ENCODE measurements at places on chromosomes 4 and X.
A peak's percentile ranks its signal among the peaks of the same experiment; 100 is the strongest.

DNA sequence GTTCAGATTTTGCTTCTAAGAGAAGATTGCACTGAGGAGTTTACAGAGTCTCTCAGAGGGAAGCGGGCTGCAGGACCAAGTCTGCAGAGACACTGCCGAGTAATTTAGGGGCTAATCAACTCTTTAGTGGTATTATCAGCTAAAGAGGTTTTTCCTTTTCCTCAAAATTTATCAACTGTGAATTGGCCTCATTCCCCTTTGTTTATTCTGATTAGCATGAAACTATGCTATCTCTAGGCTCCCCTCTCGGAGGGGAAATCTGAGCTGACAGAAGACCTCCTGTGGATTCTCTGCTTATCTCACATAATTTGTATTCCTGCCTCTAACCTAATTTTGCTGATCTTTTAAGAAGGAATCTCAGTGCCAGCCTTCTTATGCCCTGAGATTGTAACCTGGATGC lies 201.0 kb downstream of the DCTD start:
- DNase-seq, result no peak

DNA sequence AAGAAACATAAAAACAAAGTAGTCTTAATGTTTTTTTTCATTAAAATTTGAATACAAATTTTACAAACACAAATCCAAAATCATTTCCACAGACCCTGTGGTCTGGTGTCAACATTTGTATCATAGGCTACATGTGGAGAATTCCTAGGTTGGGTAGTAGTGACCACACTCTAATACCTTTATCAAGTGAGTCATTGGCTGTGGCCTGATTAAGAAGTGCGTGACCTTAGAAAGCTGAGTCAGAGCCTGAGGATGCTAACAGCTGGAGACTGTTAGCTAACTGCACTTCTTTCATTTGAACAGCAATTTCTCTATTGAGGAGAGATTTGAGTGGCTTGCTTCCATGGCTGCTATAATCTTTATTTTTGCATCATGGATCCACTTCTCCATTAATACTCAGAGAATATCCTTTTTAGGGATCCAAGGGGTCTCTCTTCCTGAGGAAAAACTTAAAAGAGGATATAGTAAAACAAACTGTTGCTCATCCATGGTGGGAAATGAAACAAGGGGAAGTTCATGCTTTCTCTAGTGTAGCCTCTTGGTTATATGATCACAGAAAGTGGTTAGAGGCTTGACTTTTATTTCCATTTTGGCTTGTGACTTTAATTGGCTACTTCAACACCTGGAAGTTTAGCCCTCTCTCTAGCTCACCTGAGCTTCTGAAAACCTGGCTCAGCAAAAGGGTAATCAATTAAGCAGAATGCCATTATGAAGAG lies 335.8 kb downstream of the PABPC4L start:
- DNase-seq, result no peak

DNA sequence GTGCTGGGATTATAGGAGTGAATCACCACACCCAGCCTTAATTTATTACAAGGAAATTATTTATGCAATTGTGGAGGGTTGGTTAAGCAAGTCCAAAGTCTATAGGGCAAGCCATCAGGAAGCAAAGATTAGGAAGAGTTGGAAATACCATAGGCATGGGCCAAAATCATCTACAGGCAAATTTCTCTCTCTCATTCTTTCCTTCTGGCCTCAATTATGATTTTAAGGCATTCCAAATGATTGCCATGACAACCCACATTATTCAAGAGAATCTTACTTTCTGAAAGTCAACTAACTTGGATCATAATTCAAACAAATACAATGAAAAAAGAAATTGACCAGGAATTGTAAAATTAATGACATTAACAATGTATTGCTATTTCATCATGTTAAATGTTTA lies 400.8 kb downstream of the GPM6A start:
- DNase-seq, result no peak

DNA sequence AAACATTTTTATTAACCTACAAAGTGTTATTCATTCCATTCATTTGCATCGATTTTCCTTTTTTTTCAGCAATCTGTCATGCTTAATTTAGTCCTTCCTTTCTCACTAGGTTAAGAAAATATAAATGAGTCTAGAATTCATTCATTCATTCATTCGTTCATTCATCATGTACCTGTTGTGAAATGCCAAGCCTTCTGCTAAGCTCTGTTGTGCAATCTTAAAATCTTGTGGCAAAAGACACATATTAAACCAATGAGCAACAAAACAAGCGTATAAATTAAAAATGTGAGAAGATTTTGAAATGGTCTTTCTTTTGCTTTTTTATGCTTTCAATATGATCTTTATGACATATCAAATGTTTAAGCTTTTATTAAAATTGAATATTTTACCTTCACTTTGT lies 88.6 kb upstream of the MAD2L1 start:
- no peak for DNase-seq

GRCh38 chr4:177001271-177002175 lies 208.8 kb upstream of the VEGFC start:
- DNase-seq, result no peak

DNA sequence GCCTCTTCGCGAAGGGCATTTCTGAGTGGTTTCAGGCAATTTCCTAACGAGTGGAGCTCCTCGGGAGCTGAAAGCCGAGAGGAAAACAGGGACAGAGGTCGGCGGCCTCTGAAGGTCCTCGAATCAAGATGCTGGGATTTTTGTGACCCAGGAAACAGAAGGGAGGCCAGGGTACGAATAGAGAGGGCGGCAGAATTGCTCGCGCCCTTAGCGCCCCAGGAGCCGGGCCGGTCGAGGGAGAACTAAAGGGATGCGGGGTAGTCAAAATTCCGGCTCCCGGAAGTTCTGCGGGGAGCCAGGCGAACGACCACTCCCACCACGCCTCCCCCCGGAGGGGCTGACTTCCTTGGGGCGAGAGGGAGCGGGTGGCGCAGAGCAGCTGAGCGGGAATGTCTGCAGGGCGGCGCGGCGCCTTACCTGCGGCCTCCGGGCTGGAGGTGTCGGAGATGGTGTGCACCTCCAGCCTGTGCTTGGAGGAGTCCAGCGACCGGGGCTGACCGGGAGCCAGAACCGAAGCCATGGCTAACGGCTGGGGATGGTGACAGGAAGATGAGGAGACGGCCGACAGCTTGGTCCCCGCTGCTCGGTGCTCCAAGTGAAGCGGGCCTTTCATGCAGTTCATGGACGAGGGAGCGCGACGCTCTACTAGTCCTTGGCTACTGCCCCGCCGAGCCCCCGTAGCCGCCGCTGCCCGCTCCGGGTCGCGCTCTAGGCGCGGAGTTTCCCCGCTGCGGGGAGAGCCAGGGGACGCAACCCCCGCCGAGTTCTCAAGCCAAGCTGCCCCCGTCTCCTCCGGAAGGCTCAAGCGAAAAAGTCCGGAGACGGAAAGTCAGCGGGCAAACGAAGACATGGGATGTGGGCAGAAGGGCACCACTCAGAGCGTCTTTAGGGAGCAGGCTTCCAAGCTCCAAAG lies 782 bp downstream of the PITX2 start:
- no peak for DNase-seq

- DNase-seq, result no peak
These were observed 245.2 kb upstream of the CENPE start for GRCh38 chr4:103443324-103443723.

- DNase-seq, result no peak
These were observed 84.3 kb upstream of the TMEM150C start for GRCh38 chr4:82645936-82646565.

DNA sequence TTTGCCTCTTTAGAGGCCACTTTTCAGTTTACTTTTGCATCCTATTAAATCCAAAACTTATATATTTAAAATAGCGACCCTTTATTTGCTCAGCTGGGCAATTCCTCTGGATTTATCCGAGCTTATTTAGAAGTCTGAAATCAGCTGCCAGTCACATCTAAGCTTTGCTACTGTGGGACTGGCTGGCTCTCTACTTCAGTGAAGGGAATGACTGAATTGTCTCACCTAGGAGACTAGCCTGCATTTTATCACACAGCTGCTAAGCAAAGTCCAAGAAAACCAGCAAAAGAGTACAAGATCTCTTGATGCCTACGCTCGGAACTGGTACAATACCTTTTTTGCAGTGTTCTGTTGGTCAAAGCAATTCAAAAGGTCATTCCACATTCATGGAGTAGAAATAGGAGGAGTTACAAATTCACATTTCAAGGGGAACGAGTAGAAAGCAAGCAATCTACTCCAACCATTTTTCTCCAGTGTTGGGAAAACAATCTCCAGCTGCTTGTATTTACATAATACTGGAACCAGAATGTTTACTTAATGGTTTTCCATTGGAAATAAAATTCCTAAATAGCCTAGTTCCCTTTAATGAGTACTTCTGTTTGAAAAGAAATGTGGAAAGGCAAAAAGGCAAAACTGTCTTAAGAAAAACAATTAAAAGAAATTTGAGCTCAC lies 160.2 kb downstream of the MAGEB5 start:
- no peak for DNase-seq

DNA sequence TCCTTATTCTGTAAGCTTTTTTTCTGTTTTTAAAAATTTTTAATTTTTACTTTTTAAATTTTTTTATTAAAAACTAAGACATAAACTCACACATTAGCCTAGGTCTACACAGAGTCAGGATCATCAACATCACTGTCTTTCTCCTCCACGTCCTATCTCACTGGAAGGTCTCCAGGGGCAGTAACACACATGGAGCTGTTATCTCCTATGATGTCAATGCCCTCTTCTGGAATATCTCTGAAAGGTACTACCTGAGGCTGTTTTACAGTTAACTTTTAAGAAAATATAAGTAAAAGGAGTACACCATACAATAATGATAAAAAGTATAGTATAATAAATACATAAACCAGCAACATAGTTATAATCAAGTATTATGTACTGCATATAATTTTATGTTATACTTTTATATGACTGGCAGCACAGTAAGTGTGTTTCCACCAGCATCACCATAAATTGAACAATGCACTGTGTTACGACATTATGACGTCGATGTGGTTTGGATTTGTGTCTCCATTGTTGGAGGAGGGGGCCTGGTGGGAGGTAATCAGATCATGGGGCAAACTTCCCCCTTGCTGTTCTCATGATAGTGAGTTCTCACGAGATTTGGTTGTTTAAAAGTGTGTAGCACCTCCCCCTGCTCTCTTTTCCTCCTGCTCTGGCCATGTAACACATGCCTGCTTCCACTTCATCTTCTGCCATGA lies 21.3 kb downstream of the IL15 start:
- DNase-seq, result no peak

DNA sequence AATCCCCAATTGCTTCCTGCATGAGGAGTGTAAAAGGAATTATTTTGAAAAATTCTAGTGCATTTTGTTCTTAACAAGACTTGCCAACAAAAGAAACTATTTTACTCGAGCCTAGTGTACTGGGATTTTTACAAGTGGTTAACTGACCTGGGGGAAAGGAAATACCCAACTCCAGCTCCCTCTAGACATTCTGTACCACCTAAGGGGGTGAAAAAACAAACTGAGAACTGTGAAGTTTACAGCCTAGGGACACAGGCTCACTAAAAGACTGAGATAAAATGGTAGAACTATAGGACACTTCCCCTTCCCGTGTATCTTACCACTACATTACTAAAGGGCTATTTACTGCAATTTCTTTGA lies 2.6 kb upstream of the ADH5 start:
- no peak for DNase-seq

DNA sequence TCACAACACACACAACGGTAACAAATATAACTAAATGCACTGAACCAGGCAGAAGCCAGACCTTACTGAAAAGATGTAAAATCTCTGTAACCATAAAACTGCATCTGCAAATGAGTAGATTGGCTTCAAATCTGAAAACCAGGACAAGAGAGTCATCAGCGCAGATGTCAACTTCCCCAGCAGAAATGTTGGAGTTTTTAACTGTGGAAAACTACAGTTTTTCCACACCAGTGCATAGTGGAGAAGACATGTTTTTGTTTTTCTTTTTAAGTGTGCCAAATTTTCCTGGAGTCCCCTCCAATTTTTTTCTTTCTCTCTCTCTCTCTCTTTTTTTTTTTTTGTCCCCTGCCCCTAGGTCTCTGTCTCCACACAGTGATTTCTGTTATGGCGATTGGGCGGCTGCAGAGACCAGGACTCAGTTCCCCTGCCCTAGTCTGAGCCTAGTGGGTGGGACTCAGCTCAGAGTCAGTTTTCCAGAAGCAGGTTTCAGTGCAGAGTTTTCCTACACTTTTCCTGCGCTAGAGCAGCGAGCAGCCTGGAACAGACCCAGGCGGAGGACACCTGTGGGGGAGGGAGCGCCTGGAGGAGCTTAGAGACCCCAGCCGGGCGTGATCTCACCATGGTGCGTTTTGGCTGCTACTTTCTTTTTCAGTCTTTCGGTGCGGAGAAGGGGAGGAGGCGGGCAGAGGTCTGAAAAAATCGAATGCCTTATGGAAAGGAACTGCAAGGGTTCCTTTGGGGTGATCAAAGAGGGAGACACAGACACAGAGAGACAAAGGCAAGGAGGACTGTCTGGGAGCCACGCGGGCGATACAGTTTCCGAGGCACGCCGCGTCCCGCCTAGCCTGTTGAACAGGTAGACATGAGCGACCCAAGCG lies at the start of gene GUCY1A1:
TSS of gene GUCY1A1 (plus strand) at position 505 of the 878 bp plus-strand sequence. CDS start 30,020 bp downstream, outside the sequence.
- peak; percentile 44 for DNase-seq

- no peak for DNase-seq
These were observed 15.3 kb downstream of the GPC3 start for GRCh38 chrX:133970076-133970475.

DNA sequence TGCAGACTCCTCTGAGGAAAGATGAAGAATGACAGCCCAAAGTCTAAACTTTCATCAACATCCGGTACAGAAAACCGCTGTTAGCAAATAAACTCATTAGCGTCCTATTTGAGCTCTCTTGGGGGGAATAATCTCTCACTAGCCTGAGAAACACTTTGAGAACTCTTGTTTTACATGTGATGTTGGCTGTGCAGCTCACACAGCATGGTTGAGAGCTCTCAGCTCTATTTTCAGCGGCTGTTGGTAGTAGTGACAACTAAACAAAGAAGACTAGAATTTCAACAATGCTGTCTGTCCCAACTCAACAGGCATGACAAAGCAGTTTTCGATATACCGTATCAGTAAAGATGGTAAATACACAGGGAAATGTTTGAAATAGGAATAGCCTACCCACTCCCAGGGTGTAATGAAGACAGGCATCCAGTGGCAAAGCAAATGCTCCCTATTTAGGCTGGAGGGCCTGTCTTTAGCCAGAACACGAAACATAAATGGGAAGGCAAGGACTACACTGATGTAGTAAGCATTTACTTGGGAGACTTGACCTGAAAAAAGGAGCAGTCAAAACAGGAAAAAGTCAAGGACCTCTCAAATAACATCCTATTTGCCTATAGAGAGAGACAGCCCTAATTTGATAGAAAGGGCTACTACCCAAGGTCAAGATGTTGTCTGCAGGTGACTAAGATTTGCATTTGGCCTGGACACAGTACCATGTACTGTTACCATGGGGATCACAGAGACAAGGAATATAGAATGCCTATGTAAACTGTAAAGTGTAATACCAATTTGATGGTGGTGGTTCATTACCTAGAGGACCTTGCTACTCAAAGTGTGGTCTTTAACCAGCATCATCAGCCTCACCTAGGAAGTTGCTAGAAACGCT lies 60.4 kb downstream of the PPEF2 start:
- no peak for DNase-seq

DNA sequence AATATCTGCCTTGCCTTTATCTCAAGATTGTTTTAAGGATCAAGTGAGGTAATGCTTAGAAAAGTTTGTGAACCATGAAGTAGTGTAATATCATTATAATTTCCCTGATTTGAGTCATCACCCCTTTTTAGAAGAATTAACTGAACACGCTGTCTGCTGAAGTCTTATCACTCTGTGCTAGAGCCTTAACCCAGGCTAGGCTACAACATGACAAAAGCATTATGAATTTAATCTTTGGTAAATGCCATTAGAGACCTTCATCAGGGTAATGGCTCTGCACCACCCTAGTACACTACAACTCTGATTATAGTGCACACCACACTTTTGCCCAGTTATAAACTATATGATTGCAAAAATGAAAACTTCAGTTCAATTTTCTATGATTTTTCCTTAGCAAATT lies 118.3 kb downstream of the ADGRL3 start:
- no peak for DNase-seq
